ENCODE measurements at places on chromosomes 16 and 17. TPM values are rescaled to one million over a fixed set of nuclear protein-coding genes. Genes with fewer than 3 reads are reported as not detected.

DNA sequence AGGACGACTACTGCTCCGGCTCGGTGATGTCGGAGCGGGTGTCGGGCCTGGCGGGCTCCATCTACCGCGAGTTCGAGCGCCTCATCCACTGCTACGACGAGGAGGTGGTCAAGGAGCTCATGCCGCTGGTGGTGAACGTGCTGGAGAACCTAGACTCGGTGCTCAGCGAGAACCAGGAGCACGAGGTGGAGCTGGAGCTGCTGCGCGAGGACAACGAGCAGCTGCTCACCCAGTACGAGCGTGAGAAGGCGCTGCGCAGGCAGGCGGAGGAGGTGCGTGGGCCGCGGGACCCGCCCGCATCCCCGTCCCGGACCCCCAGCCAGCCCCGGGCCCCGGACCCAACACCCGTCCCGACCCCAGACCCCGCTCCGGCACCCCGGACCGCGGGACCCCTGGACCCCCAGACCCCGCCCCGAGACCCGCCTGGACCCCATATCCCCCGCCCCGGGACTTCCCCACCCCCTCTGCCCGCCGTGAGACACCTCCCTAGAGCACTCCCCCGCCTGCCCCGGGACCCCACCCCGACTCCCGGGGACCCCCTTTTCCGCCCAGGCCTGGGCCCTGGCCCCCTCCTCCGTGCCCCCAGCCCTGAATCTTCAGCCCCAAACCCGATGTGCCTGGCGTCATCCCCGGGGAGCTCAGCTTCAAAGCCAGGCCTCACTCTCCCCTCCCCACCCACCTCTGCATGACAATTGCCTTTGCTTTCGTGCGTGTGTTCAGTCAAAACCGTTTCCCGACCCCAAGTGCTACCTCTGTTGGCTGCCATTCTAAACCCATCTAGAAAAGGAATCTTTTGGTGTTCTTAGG is 594 bp downstream of the MAPK8IP3 start:
- peak; percentile 21 for DNase-seq

- no peak for DNase-seq
These were observed 61.2 kb downstream of the ENGASE start for GRCh38 chr17:79135628-79136405.

GRCh38 chr17:13869331-13869940 is 199.9 kb upstream of the COX10 start:
- DNase-seq = no peak

RPH3AL gene
- total RNA-seq = 26.7 TPM

GRCh38 chr17:16977932-16978331 is 6.0 kb upstream of the TNFRSF13B start:
- no peak for DNase-seq

- DNase-seq = peak; percentile 67
These were observed at the start of gene YBX2 for GRCh38 chr17:7294614-7295153. YBX2 (minus strand) TSS chr17:7294639; CDS start chr17:7294500, 139 bp downstream.

GRCh38 chr16:11212798-11213196 is 43.2 kb downstream of the SOCS1 start:
- no peak for DNase-seq

DNA sequence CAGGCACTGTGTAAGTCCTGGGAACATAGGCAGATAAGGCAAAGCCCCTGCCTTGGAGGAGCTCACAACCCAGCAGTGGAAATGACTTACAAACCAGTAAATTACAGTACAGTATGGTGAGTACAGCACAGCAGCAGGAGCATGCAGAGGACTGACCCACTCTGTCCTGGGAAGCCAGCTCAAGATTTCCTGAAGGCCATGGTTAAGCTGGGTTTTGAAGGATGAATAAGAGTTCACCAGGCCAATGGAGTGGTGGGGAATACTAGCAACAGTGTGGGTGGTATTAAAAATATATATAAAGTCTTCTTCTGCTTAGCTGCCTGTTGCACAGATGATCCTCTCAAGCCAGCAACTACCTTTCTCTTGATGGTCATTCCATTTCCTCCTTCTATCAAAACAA is 3.0 kb upstream of the GAN start:
- DNase-seq = no peak

JPH3 gene
- total RNA-seq = 0.32 TPM

DNA sequence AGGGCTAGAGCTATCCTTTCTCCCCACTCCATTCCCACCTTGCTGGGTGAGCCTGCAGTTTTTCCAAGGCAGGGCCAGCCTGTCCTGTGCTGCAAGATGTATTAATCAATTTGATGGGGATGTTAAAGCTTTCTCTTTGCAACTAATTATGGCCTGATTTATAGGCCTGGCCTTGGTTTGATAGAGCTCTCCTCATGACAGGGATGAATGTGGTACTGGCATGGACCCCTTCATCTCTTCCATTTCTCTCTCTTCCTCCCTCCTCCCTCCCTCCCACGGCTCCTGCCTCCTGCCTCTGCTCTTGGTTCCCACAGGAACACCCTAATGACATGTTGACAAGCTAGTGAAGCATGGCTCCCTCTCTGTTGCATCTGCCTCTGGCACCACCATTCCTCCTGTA is 47.2 kb upstream of the SKAP1 start:
- DNase-seq = no peak

DNA sequence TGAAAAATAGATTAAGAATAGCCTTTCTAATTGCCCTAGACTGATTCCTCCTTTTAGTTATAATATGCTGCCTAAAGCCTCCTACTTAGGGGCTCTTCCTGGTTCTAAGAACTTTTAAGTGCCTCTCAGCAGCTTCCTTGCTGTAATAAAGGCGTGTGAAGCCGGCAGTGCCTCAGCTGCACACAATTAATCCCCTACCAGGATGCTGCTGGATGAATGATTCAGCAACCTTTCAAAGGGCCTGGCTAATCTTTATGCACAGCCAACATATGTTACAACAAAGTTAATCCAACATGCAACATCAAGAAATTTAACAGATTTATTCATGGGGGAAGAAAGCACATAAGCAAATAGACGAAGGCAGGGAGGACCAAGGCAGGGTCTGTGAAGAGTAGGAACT is 145.2 kb downstream of the PMP22 start:
- no peak for DNase-seq

DNA sequence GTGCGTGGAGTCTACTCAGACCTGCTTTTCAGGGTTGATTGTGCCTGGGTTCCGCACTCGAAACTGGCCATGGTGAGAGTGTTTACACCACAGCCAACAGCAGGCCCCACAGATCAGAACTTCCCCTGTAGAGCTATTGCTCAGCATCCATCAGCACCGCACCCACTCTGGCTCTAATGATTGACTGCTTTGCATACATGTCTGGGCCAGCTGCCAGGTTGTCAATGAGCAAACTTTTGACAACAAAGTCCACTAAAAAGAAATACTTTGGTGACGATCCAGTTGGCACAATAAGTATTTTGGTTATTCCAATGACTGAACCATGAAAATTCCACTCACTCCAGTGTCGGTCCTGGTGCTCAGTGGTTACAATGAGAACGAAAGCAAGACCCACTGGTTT is 190.7 kb downstream of the FOXL1 start:
- peak; percentile 74 for DNase-seq

ASIC2 gene
- 0.06 TPM for total RNA-seq

GRCh38 chr17:51741458-51741857 is 417.1 kb downstream of the CA10 start:
- DNase-seq = no peak

DNA sequence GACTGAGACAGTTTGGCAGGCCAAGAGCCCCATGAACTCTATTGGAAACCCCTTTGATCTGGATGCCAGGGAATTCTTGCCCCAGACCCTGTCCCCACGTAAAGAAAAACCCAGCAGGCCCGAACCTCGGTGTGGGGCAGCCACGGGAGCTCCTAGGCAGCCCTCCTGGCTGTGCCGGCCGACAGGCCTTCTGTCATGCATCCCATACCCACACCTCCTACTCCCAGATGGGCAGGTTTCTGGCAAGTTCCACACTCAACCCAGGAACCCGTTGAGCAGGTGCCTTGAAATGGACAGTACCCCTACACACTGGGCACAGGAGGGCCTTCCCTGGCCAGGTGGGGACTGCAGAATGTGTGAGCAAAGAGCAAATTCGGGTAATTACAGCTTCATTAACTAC is 23.6 kb upstream of the ATP2C2 start:
- no peak for DNase-seq

CACNG5 gene
- total RNA-seq = not detected

MNT gene
- total RNA-seq = 44.0 TPM

DNA sequence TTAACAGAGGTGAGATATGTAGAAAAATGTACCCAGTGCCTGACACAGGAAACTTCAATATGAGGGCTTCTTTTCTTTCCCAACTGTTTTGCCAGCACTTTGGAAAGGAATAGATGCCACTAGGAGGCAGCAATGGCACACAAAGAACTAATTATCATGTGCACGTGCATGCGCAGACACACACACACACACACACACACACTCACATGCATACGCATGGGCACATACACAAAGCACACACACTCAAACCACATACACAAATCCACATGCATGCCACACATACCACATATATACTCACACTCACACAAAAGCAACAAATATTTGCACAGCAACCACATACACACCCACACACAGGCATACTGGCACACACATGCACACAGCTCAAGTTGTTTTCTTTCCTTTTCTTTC is 8.8 kb upstream of the CEP112 start:
- DNase-seq = peak; percentile 68

EPN3 gene
- 92.7 TPM for total RNA-seq

BCO1 gene
- 6.6 TPM for total RNA-seq

GRCh38 chr17:76246080-76247066 is 6.1 kb upstream of the RNF157 start:
- no peak for DNase-seq

- DNase-seq = peak; percentile 67
These were observed 4.0 kb upstream of the ZNF267 start for GRCh38 chr16:31869511-31870201.

DNA sequence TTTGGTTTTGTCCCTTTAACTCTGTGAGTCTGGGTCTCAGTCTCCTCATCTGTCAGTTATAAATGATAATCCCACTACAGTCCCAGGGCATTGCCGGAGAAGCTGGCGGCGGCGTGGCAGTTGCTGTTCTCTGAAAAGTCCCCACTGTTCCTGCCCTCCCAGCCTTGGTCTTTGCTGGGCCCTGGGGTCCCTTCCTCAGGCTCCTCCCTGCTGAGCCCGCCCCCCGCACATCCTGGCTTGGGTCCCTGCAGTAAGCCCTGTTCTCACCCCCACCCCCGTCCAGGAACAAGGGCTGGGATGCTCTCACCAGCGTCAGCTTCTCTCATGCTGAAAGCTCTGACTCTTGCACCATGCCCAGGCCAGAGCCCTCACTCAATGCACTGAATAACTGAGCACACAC is 35.3 kb upstream of the PEMT start:
- DNase-seq = no peak

ODAD4 gene
- 1.6 TPM for total RNA-seq

GRCh38 chr16:28155293-28155692 is 56.5 kb downstream of the XPO6 start:
- DNase-seq = no peak

- no peak for DNase-seq
These were observed 321.3 kb downstream of the SEC14L1 start for GRCh38 chr17:77462090-77462489.

DNA sequence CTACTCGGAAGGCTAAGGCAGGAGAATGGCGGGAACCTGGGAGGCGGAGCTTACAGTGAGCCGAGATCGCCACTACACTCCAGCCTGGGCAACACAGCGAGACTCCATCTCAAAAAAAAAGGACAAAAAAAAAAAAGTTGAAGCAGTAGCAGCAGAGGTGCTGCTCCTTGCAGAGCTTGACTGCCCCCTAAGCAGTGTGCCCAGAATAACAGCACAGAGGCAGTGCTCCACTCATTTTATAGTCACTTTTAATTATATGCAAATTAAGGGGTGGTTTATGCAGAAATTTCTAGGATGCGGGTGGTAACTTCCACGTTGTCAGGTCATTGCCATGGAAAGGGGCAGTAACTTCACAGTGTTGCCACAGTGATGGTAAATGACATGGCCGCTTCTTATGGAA is 54.3 kb upstream of the NOL11 start:
- no peak for DNase-seq

GRCh38 chr17:49894761-49895160 is 46.9 kb upstream of the TAC4 start:
- DNase-seq = no peak

DNA sequence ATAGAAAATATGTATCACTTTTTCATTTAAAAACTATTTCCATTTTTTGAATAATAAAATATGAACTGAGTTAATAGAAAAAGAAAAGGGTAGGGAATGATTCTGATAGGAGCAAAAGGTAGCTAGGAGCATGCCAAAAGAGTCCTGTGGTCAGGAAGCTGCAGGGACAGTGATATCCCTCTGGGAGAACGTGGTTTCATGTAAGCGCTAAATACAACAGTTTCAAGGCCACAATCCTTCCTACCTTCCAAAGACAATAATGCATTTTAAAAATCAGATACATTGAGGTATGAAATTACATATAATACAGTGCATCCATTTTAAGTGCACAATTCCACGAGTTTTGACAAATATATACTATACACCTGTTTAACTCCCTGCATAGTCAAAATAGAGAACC is 55.8 kb downstream of the CCDC182 start:
- DNase-seq = no peak

KCNJ18 gene
- not detected for total RNA-seq

DNA sequence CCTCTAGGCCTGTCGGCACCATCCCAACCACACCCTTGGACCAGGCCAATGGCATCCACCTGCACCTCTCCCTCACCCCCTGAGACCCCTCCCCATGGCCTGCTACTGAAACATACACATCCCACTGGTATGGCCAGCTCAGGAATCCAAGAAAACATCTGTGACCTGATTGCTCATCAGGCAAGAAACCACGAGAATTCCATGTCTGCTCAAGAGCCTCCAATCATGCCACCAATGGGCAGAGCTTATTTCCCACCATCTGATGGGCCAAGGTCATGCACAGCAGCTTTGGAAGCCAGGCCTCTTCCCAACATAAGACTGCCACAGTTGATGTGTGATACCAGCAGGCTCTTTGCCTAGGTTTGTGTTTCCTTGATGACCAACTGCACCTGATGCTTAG is 190.1 kb downstream of the C16orf78 start:
- DNase-seq = no peak

GRCh38 chr17:19727501-19728078 is 11.2 kb upstream of the SLC47A2 start:
- peak; percentile 80 for DNase-seq

GRCh38 chr16:27287887-27288286 is 19.3 kb upstream of the NSMCE1 start:
- no peak for DNase-seq

CCL8 gene
- 1.2 TPM for total RNA-seq

GRCh38 chr16:19851476-19851875 is 33.2 kb downstream of the GPRC5B start:
- DNase-seq = no peak

DNA sequence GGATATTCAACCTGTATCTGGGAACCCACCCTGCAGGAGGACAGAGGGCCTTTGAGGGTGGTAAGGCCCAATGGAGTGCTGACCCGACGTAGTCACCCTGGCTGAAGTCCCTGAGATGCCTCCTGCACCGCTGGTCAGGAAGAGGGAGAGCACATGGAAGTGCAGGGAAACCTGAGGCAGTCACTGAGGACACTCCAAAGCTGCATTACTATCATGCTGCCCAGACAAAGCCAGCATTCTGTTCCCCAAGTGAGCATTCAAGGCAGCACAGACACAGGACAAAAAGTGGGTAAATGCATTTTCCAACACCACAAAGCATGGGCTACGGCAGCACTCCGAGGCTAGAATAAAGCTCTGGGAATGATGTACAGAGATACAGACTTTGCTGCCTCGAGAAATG is 46.8 kb upstream of the BCAR1 start:
- no peak for DNase-seq
